ENCODE measurements at places on chromosomes 2 and 18.
A peak's percentile ranks its signal among the peaks of the same experiment; 100 is the strongest.

- no peak for DNase-seq
These were observed 5.2 kb upstream of the MOB1A start for GRCh38 chr2:74183878-74184277.

DNA sequence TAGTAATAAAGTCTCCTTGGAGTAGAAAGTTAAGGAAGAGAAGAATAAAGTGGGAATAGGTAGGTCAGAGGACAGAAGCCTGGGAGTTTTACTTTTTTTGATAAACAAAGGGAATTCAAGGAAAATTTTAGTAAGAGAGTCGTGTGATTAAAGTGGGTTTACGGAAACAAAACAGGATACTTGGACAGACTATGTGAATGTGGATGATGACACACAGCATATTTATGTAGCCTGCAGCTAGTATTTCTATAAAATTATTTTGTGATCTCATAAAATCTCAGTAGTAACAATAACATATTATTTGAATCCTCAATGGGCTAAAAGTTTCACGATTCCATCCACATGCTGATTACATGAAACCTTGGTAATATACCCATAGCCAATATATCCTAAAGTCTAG is 450.7 kb upstream of the PIK3C3 start:
- no peak for DNase-seq

DNA sequence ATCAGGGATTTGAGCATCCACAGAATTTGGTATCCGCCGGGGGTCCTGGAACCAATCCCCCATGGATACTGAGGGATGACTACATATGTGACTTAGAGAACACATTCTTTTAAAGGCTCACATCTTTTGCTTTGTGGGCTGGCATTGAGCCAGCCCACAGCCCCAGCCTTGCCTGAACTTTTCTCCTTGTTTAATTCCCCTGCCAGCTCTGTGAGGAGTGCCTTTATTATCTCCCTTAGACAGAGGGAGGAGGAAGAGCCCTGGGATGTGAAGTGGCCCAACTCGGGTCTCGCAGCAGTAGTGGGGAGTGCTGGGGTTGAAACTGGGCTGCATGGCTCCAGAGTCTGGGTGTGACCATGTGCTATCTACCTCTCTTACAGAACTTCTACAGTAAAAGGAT is 7.6 kb downstream of the TTC39C start:
- no peak for DNase-seq

- DNase-seq, result no peak
These were observed 100.3 kb downstream of the MBP start for GRCh38 chr18:77032181-77032701.

DNA sequence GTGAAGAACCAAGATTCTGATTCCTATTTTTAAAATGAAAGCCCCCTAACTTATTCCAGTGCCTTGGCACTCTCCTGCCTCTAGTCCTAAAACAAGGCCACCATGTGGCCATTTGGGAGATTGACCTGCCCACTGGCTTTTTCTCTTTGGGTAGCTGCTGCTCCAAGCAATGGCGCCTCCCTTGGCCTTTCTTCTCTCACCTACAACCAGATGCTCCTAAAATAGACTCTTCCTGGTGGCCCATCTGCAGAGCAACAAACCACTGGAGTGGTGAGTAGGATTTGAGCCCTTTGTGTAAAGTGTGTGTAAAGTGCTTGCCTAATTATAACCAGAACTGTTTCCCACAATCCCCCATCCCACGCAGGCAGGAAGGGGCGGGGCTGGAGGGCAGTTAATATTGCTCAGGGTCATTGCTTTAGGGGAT is 114.2 kb downstream of the FHOD3 start:
- peak; percentile 7 for DNase-seq

GRCh38 chr2:191341436-191341835 is 96.2 kb downstream of the MYO1B start:
- DNase-seq, result no peak

DNA sequence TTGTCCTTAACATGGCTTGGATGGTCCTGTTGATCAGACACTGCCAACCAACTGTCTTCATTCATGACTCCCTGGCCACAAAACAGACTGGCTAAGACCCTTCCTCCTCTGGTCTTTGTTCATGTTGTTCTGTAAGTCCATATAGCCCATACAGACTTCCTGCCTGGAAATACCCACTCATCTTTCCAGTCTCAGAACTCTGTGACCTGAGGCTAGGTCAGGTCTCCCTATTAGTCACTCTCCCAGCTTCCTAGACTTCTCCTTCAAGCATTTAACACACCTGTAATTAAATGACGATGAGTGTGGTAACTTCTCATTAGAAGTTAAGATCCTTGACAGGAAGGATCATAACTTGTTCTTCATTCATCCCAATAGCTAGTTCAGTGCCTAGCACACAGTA is 56.3 kb downstream of the CCDC93 start:
- DNase-seq, result no peak

- DNase-seq, result peak; percentile 95
These were observed 35.9 kb downstream of the MYO5B start for GRCh38 chr18:50158866-50159653.

DNA sequence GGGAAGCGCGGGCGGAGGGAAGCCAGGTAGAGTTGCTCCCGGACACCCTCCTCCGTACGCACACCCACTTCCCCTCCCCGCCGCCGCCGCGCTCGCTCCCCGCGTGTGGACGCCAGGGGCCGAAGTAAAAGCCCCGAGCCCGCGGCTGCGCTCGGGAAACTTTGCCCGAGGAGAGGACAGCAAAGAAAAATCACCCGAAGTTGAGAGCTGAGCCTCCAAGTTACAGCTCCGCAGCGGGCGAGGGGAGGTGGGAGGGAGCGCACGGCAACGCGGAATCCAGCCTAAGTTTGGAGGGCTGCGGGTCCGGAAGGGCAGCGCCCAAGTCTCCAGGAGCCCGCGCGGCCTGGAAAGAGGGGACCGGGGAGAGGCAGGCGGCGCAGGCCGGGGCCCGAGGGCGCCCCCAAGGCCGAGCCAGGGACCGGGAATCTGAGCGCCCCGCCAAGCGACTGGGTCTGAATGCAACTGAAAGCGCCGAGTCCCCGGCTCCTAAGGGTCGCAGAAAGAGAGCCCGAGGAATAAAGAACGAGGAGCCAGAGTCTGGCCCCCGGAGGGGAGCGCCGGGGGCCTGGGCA is 706 bp upstream of the BCL11A start:
- peak; percentile 30 for DNase-seq

DNA sequence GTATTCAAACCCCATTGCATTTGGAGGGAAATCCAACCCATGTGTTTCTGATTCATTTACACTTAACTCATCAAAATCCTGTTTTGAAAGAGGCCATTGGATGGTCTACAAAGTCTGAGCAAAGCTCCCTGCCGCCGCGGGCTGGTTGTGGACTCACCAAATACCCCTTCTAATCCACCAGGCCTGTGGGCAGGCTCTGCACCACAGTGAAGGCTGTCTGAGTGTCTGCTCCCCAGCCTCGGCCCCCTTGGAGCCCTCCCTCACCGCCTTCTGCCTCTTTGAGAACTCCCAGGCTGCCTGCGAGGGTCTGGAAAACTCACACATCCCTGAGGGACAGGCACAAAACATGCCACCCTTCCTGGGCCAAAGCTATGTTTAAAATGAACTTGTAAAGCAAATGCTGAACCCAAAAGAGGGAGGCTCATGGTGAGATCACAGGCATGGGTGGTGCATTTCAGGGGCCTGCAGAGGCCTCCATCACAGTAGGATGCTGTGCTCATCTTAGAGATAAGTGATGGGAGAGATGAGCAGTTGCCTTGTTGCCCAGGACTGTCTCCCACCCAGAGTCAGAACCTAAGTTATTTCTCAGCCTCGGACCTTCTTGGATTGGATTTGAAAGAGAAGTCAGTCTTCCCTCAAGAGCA is 225.0 kb downstream of the CYP26B1 start:
- no peak for DNase-seq

DNA sequence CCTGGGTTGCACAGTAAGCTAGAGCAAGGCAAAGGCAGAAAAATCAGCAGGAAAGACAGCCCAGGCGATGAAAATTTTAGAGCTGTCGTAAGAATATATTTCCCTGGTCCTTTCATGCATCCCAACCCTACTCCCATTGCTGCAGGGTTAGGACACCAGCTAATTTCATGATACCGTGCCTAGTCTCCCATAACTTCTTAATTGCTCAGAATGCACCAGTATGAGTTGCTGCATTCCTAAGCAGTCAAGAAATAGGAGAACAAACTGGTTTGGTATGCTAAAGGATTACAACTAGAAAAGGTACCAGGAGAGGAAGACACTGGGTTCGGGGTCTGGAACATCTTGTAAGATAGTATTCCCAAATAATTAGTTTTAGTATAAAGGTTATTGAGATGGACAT is 269.4 kb upstream of the NRXN1 start:
- DNase-seq, result no peak

DNA sequence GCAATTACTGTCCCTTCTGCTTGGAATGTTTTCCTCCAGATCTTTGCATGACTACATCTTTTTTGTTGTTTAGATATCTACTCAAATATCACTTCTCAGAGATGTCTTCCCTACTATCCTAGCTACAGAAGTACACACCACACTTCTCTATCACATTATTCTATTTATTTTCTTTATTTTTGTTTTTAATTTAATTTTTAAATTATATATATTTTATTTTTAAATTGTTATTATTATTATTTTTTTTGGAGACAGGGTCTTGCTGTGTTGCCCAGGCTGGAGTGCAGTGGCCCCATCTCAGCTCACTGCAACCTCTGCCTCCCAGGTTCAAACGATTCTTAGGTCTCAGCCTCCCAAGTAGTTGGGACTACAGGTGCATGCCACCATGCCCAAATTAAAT is 106.7 kb downstream of the TAF4B start:
- no peak for DNase-seq

- DNase-seq, result no peak
These were observed 46.7 kb downstream of the LDLRAD4 start for GRCh38 chr18:13265008-13265910.

DNA sequence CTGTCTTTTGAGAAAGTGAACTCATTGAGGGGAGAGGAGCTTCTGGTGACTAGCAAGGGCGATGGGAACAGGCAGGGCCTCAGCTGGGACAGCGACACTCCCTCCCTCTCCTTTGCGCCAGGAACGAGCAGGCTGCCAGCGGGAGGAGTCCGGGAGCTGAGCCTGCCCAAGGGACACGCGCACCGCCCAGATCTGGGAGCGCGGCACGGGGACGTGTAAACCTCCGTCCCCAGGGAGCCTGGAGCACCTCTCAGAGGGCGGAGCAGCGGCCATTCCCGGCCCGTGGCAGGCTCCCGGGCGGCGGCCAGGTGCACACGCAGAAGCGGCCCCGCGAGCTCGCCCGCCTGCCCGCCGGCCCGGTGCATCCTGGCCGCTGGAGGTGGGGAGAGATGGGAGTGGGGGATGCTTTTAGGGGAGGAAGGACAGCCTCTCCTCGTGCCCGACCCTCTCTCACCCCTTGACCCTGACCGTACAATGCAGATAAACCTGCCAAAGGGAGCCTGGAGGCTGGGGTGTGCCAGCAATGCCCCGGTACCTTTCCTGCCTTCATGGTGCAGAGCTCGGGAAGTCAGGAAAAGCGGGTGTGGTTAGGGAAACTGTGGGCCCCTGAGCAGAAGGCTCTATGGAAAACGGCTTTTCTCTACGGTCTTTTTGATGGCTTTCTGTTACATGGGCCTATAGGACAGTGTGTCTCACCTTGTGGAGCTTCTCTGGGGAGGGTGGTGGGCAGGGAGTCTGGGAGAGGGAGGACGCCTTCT is 2.2 kb downstream of the AQP4 start:
- peak; percentile 87 for DNase-seq

GRCh38 chr2:23468474-23469141 is 83.6 kb downstream of the KLHL29 start:
- no peak for DNase-seq

- peak; percentile 64 for DNase-seq
These were observed 79.6 kb downstream of the TGIF1 start for GRCh38 chr18:3529601-3530000.

GRCh38 chr2:207157162-207157481 is 8.6 kb downstream of the KLF7 start:
- DNase-seq, result no peak

DNA sequence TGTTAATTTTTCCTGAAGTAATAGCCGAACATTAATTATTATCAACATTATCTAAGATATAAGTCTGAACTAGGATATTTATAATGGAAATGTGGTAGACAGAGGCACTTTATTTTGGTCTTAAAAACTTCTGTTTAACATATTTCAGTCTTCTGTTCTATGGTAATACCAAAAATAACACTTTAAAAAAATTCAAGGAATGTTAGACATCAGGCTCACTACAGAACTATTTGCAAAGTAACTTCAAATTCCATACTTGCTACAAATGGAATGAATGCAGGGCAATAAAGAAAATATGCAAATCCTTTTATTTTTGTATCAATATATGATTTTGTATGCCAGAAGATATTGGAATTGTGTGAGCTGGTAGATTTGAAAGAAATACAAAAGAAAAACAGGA is 345.5 kb upstream of the DSEL start:
- DNase-seq, result no peak
